ENCODE measurements at places on chromosomes 4 and X.

DNA sequence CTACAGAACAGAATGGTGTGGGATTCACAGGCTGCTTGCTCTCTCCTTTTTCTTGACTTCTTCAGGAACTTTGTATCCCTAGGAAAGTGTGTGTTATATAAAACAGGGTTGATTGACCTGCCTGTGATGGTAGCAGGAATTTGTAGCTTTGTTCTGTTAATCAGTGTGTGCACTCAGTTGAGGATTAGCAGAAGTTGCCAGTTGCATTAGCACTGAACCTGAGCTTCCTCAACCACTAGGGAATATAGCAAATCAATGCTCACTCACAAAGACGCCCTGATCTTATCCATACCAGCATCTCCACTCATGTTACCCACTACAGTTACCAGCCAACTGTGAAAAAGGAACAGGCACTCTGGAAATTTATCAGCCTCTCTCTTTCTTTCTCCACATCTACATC, 319.1 kb upstream of the EMCN start:
- no peak for DNase-seq

GRCh38 chr4:112704991-112705845, 68.3 kb downstream of the LARP7 start:
- peak; percentile 76 for DNase-seq

DNA sequence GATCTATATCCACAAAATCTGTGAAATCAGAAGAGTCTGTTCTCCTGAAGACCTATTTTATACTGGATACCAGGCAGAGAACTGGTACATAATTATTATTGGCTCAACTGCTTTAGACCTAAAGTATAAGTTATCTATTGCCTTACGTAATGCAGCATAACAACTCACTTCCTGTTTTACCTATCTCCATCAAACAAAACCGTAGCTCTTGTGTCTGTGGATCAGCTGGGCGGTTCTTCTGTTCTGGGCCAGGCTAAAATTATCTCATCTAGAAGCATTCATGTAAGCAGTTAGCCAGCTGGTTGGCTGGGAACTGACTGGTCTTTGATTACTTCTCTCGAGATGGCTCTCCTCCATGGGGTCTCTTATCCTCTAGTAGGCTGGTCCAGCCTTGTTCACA, 57.8 kb downstream of the PPP1R2C start:
- no peak for DNase-seq

DNA sequence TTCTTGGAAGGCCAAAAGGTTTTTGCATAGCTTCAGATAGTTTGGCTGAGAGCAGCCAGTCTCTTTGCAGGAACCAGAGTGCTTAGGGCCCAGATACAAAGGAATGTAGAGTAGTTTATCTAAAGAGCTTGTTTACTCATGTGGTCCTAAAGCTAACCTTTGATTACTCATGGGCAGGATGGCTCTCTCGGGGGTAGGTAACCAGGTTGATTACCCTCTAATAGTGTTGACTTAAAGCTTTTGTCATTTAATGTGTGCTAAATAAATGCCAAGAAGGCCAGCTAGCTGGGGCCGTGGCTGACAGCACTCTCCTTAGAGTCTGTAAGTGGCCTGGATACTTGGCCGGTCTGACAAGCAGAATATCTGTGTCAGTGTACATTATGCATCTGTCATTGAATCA, 69.7 kb upstream of the MAGEB16 start:
- no peak for DNase-seq

DNA sequence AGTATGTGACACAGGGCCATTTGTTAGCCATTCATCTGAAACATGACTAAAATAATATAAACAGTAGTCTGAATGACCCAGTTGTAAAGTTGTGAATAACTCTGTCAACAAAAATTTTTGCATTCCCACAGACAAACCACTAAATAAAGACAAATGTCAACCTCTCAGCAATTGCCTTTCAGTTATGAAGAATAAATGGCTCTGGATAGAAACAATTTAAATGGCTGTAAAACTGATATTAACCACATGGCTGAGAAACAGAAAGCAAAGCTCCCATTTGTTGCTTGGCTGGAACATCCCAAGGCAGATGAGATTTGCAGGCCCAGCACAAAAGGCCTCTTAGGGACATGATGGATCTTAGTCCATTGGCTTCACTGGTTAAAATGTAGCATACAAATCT, 296.3 kb downstream of the GALNTL6 start:
- peak; percentile 22 for DNase-seq

GRCh38 chr4:93761286-93761685, 67.3 kb upstream of the ATOH1 start:
- no peak for DNase-seq

DNA sequence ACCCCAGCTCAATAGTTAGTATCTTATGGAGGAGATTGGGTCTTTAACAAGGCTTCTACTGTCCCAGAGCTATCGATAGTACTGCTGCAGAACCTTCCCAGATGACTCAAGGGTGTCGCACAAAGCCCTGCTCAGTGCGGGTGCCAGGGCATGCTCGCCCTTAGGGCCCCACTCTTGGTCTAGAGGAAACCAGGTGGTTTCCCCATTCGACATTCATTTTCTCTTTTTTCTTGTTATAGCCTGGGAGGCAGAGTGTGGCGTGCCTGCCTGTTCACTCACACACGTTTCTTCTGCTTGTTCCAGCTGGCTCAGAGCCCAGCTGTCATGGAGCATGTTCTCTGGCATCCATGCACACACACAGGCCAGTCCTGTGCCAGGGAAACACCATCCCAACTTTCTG, 144.5 kb downstream of the SMIM20 start:
- peak; percentile 40 for DNase-seq

DNA sequence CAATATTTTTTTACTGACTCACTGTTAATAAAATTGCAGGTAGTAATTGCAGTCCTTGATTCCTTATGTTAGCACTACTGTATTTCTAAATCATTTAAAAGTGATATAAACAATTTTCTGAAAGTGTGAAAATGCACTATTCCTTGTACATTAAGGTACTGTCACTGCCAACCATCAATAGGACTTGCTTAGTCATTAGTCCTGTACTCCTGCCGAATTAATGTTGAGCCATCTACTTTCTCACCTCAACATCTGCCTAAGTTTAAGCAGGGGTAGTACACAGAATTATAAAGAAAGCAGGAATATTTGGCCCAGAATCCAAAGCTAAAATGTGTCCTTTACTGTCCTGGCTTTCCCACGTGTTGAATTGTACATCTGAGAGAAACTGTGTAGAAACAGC, 87.0 kb upstream of the TRPC3 start:
- DNase-seq, result peak; percentile 7

DNA sequence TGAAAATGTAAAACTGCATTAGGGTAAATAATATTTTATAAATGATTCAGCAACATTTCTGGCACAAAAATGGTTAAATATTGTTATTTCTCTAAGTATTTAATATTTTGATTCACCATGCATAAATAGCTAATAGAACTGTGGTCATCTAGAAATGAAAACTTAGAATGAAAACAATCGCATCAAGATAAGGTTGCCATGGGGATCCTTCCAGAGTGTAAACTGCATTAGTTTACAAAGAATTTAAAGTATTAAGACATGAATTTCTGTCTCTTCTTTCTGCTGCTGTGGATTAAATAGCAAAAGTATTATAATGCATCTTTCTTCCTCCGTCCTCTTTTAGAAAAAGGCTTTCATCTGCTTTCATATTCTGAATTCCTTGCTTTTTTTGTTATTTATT, 1064.6 kb upstream of the SLIT2 start:
- DNase-seq, result no peak

Measured in fibroblast of skin of abdomen (primary cell).